Muscle of leg (tissue), 16 donors: ENCODE measurements at places on chromosomes 7 and 10. TPM values are rescaled to one million over a fixed set of nuclear protein-coding genes. Genes with fewer than 3 reads are reported as not detected.
A peak's percentile ranks its signal among the peaks of the same experiment; 100 is the strongest.

The OR13A1 gene
- not detected for total RNA-seq

The SLC18A2 gene
- 0.35 TPM for total RNA-seq

DNA sequence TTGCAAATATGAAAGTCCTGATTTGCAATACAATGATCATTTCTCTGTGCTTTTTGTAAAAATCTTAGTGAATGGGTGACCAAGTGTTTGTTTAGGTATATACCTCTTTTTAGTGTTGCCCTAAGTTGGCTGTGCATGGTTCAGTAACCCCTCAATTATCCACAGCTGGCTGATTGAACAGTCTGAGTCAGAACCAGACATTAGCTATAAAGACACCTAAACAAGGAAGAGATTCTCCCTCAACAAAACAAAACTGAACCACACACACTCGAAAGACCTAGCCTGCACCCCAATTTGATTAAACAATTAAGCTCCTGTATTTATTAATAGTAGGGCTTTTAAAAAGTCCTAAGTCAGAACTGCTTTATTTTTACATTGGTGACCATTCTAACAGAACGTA, 2.8 kb downstream of the RSBN1L start:
- DNase-seq, result no peak

- DNase-seq, result peak; percentile 75
Observed at GRCh38 chr10:36789974-36790373, 335.4 kb upstream of the ANKRD30A start.

The SPAG6 gene
- total RNA-seq, result 4.6 TPM

The SLC13A4 gene
- 0.09 TPM for total RNA-seq

GRCh38 chr10:58464956-58465355, 47.7 kb upstream of the BICC1 start:
- DNase-seq, result no peak

DNA sequence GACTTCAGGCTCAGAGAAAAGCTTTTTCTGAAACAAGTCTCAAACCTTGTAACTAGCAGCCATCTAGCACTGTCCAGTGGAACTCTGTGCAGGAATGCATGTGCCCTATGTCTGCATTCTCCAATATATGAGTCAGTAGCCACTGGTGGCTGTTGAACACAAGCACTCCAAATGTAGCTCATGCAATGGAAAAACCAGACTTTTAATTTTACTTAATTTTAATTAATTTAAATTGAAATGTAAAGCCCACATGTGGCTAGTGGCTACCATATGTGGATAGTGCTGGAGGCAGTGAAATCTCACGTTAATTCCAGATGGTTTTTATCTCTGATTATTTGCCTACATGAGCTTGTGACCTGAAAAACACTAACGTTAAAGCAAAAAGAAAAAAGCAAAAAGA, 225.1 kb downstream of the GATA3 start:
- no peak for DNase-seq

GRCh38 chr10:73758704-73759511, 14.7 kb downstream of the SEC24C start:
- no peak for DNase-seq

DNA sequence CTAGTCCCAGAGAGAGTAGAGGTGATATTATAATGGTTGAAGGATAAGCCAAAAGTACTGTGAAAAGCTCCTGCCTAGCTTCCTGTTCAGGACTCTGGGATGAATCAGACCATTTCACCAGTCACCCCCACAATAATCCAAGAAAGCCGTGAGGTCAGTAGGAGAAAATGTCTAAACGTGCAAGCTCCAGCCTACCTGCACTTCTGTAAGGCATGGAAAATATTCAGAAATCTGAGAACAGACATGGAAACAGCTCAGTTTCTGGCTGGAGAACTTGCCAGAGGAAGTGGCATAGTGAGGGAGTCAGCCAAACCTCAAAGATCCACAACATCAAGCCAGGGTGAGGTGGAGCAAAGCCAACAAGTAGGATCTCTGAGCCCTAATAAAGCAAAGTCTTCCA, 58.2 kb downstream of the ELAPOR2 start:
- peak; percentile 35 for DNase-seq
